Jurkat, Clone E6-1 (cell line): ENCODE measurements at places on chromosomes 4 and X.

- DNase-seq = no peak
Observed at GRCh38 chr4:123786920-123787319, 390.3 kb downstream of the SPRY1 start.

DNA sequence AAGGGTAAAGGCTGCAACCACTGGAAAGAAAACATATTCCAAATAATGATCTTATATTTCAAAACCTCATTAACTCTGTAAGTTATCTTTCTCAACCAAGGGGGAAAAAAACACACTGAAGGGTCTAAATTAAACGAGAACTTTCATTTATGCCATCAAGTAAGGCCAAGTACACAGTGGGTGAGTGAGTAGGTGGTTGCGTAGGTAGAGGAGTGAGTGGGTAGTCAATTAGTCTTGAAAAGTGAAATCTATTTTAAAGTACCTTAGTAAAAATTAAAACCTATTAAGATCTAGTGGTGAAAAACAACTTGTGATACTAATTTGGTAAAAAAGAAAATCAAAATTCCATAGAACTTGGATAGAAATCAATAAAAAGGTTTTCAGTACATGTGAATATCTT, 3.5 kb downstream of the CASK start:
- no peak for DNase-seq

DNA sequence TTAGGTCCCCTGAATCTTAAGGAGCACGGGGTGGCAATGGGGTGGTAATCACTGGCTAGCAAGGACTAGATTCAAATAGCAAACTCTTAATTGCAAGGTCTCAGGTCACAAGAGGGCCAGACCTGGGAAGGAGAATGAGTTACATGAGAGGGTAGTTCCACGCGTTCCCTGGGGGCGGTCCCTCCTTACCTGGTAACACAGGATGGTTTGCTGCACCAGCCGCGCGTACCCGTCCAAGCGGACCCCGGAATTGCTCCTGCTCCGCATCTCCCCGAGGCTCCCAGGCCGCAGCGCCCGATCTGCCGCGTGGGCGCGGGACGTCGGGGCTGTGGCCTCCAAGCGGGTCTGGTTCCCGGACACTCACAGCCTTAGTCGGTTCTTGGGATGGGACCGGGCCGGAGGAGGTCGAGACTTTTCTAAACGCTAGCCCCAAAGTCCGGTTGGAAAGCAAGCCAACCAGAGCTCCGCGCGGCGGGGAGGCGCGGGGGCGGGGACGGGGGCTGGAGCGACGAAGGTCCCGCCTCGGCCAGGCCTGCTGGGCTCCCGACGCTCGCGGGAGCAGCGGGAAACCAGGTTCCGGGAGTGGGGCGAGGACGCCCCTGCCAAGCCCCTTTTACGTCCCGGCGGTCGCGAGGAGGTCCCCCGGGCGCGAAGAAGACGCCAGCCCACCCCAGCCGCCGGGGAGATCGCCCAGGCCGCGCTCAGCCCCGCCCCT, at the start of gene PHKA2:
Gene PHKA2 (minus strand): TSS at position 449 of the 715 bp plus-strand sequence. CDS start 182 bp downstream, at position 267.
- no peak for DNase-seq

DNA sequence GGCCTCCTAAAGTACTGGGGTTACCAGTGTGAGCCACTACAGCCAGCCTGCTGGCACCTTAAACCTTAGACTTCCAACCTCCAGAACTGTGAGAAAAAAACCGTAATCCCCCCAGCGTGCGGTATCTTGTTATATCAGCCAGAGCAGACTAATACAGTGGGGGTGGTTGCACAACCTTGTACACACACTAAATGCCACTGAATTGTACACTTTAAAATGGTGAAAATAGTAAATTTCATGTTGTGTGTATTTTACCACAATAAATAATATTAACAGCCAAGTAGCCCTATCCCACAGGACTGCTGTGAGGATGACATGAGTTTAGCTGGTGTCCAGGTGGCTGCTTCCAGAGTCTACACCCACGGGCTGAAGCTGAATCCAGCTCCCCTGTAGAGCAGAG, 38.8 kb downstream of the ZBTB49 start:
- DNase-seq = no peak

GRCh38 chrX:122582280-122582974, 601.7 kb upstream of the GRIA3 start:
- DNase-seq = no peak

GRCh38 chrX:112816908-112817307, 23.7 kb downstream of the AMOT start:
- no peak for DNase-seq

GRCh38 chr4:162865102-162865501, 301.6 kb downstream of the NAF1 start:
- peak; percentile 28 for DNase-seq

- no peak for DNase-seq
Observed at GRCh38 chr4:58590722-58591121, 1480.5 kb upstream of the IGFBP7 start.

GRCh38 chrX:115344885-115345614, 55.5 kb downstream of the LUZP4 start:
- no peak for DNase-seq

- peak; percentile 51 for DNase-seq
Observed at GRCh38 chrX:113741744-113742143, 842.1 kb upstream of the HTR2C start.

- no peak for DNase-seq
Observed at GRCh38 chr4:141788169-141788915, 152.0 kb downstream of the IL15 start.

DNA sequence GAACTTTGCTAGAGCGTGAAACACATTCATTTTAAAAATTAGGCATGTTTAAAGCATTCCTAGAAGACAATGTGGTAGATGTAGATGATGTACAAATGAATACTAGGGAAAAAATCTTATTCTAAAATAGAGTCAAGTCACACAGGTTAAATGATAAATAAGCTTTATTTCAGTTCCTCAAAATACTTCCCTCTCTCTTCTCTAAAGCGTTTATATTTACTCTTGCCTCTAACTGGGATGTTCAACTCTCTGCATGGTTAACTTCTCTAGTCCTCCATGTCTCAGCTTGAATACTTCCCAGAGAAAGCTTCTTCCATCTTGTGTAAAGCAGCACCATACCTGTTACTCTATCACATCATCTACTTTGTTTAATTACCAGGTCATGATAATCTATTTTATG, 30.9 kb upstream of the GLRA3 start:
- DNase-seq = no peak

GRCh38 chrX:137550665-137551261, 15.2 kb upstream of the ZIC3 start:
- no peak for DNase-seq

GRCh38 chr4:5796976-5797375, 86.0 kb downstream of the EVC start:
- no peak for DNase-seq

GRCh38 chr4:156113138-156113765, 159.6 kb upstream of the CTSO start:
- DNase-seq = no peak

DNA sequence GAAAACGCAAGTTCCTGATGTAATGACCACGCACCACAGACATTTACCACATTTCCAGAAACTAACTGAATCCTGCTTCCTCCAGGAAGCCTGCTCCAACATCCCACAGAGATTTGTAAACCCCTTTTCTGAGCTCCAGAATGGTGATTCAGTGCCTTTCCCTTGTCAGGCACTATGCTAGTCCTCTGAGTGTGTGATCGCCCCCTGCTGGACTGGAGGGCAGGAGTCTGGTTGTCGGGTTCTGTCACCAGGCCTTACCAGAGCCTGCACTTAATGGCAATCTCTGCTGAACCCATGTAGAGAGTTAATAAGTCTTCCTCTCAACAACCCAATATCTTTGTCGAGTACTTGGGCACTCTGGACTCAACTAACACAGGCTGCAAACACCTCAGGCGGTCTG, 14.5 kb upstream of the KDM5C start:
- no peak for DNase-seq

DNA sequence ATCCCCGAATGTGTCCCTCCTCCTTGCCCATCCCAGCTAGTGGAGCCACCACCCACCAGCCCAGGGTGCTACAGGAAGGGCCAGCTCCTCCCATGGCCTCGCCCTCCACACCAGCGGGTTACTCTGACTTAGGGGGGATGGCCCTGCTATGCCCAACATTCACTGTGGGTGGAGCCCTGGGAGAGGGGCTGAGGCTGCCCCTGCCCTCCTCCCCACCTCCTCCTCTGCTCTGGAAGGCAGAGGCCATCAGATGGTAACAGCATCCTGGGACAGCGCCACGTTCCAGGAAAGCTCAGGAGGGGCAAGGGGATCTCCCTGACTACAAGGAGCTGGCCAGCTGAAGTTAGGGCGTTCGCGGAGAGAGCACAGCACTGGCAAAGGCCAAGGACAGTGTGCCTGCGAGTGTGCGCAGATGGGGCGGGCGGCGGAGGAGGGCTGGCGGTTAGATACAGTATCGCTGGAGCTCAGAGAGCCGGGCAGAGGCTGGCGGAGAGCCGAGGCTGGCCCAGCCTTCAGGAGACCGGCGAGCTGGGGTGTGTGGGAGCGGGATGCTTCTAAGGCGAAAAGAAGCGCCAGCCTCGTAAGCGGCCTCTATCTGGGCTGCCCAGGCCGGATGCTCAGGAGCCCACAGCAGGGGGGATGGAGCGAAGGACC, 1.5 kb downstream of the JAKMIP1 start:
- DNase-seq = no peak

DNA sequence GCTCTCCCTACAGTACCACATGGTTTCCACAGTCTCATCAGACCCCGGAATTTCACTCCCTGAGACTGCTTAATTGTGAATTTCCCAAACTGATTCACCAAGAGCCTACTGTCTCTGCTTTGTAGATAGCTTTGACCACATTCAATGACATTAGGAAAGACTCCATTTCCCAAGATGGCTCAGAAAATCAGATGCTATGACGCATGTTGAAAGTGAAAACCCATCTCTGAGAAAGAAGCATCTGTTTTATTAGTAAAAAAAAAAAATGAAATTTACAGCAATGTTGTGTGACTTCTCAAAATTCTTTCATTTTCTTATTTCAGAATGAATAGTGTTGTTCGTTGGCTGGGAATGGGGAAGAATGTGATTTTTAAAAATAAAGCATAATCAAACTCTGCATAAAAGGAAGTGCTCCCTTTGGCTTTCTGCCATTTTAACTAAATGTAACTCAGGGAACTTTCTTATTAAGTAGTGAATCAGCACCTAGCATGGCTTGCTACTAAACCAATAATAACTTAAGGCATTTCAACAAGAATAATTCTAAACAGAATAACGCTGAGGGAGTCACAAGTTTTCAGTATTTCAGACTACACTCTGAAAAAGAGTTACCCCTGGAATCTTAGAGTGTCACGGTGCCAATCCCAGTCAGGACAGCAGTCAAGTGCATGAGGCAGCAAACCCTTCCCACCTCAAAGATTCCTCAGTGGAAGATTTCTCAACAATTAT, 97.4 kb upstream of the MYOZ2 start:
- no peak for DNase-seq

- peak; percentile 60 for DNase-seq
Observed at GRCh38 chr4:170374770-170375169, 285.0 kb upstream of the AADAT start.

DNA sequence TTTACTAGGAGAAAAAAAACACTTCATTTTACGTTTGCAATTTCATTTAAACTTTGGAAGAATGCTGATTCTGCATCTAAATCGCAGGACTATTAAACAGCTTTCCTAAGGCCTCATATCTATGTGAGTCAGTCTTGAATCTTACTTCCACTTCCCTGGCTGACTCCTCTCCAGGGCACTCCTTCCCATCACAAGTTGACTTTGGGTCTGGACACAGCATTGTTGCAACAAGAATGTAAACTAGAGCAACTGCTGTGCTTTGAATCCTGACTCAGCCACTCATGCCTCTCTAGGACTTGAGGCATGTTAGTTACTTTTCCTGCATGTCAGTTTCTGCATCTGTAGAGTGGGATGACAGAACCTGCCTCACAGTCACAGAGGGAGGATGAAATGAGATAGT, 413.8 kb downstream of the FAT4 start:
- no peak for DNase-seq

DNA sequence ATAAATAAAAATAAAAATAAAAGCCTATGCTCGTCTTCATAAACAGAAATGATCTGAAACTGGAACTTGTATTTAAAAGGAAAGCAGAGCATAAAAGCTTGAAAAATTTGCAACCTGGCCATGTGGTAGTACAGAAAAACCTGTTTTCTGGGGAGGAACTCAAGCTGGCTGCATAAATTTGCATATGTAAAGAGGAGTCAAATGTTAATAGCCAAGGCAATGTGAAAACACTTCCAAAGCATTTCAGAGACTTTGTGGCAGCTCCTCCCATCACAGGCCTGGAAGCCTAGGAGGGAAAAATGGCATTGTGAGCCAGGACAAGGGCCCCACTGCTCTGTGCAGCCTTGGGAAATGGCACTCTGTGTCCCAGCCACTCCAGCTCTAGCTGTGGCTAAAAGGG, 727.9 kb upstream of the DIAPH2 start:
- DNase-seq = no peak

- no peak for DNase-seq
Observed at GRCh38 chrX:109831326-109831985, 98.4 kb upstream of the ACSL4 start.

GRCh38 chr4:80008351-80008750, 64.7 kb downstream of the ANTXR2 start:
- no peak for DNase-seq

DNA sequence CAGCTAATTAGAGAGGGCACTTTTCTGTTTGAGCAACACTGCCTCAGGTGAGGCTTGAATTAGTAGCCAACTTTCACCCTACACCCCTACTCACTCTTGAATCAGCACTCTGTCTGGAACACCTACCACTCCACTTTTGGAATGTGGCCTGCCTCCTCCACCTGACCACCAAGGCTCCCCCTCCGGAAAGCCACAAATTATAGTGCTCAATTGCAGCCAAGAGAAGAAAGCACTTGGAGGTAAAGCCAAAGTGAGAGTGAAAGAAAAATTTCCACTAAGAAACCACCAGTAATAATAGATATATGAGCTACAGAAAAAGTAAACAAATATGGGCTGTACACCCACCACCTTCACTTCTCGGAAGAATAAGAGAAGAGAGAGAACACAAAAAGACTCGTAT, 41.1 kb downstream of the PPP3CA start:
- no peak for DNase-seq

DNA sequence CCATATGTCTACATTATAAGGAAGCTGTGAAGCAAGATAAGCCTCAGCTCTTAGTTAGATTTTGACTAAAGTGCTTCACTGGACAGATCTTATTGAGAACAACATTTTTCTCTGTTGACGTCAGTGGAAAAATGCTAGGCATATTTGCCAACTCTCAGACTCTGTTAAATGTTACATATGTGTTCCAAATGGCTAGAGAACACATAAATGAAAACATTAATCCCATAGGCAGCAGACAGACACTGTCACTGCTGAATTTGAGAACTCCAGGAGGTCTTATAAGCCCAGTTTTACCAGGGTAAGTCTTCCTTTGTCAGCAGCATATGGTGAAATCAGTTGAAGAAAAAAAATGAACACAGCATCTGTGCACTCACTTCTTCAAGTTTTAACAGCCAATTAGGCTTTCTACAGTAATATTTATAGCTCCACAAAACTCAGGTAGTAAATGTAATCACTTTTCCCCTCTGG, 186.9 kb downstream of the CAMK2D start:
- no peak for DNase-seq

GRCh38 chr4:152283801-152284470, 252.0 kb downstream of the FBXW7 start:
- DNase-seq = no peak

- no peak for DNase-seq
Observed at GRCh38 chrX:63513825-63514568, 162.9 kb upstream of the SPIN4 start.
